ENCODE measurements at places on chromosomes 11 and 22. TPM values are rescaled to one million over a fixed set of nuclear protein-coding genes. Genes with fewer than 3 reads are reported as not detected.

The ANO9 gene
- not detected for total RNA-seq

The TCP11L1 gene
- 33.8 TPM for total RNA-seq

The CALCA gene
- total RNA-seq = 0.22 TPM

The RAG2 gene
- not detected for total RNA-seq

The MS4A4A gene
- not detected for total RNA-seq

The ANGPTL5 gene
- total RNA-seq = 60.3 TPM

The NOX4 gene
- 0.13 TPM for total RNA-seq

The ZNF280A gene
- under 0.01 TPM for total RNA-seq

The TRIM21 gene
- 16.6 TPM for total RNA-seq

The OR56A1 gene
- total RNA-seq = not detected

The DRD4 gene
- total RNA-seq = not detected

The JAML gene
- not detected for total RNA-seq

The OR2AG2 gene
- total RNA-seq = 0.39 TPM

The KRTAP5-1 gene
- total RNA-seq = not detected

The GNG3 gene
- not detected for total RNA-seq

The C22orf31 gene
- not detected for total RNA-seq

The NXPE2 gene
- total RNA-seq = 0.76 TPM

The C1QTNF5 gene
- total RNA-seq = 53.2 TPM

The FJX1 gene
- total RNA-seq = 10.5 TPM

The GUCY1A2 gene
- total RNA-seq = 0.91 TPM

The ATF4 gene
- 305 TPM for total RNA-seq

The GRAP2 gene
- not detected for total RNA-seq

The WBP2NL gene
- total RNA-seq = 1.2 TPM

The OR2AT4 gene
- not detected for total RNA-seq

The OR5A1 gene
- total RNA-seq = not detected

The OR8G1 gene
- 0.43 TPM for total RNA-seq

The GDPD4 gene
- not detected for total RNA-seq

The CYB5R3 gene
- 117 TPM for total RNA-seq

The TEAD1 gene
- total RNA-seq = 145 TPM

The SHISAL1 gene
- total RNA-seq = 47.0 TPM

The OR8U1 gene
- total RNA-seq = not detected

The GAL3ST3 gene
- total RNA-seq = 0.32 TPM

The TPBGL gene
- total RNA-seq = not detected

The NLRP14 gene
- total RNA-seq = 0.13 TPM

The RASSF10 gene
- total RNA-seq = not detected

The TRPM5 gene
- not detected for total RNA-seq

The LARGE1 gene
- 12.2 TPM for total RNA-seq

The OR51B2 gene
- total RNA-seq = not detected

The SNX32 gene
- total RNA-seq = 1.2 TPM

The EXPH5 gene
- 10.8 TPM for total RNA-seq

The NCF4 gene
- total RNA-seq = not detected

The APOA5 gene
- total RNA-seq = not detected

The HBG1 gene
- not detected for total RNA-seq

The TMEM121B gene
- total RNA-seq = 0.13 TPM

The MGAT3 gene
- total RNA-seq = 0.13 TPM

The OR8K3 gene
- total RNA-seq = not detected

Data from articular chondrocyte of knee joint (primary cell).